H4 (cell line): ENCODE measurements at places on chromosomes 2 and 18. TPM values are rescaled to one million over a fixed set of nuclear protein-coding genes. Genes with fewer than 3 reads are reported as not detected.

GRCh38 chr2:174044556-174044955 lies 79.4 kb upstream of the SP3 start:
- DNase-seq: no peak

DNA sequence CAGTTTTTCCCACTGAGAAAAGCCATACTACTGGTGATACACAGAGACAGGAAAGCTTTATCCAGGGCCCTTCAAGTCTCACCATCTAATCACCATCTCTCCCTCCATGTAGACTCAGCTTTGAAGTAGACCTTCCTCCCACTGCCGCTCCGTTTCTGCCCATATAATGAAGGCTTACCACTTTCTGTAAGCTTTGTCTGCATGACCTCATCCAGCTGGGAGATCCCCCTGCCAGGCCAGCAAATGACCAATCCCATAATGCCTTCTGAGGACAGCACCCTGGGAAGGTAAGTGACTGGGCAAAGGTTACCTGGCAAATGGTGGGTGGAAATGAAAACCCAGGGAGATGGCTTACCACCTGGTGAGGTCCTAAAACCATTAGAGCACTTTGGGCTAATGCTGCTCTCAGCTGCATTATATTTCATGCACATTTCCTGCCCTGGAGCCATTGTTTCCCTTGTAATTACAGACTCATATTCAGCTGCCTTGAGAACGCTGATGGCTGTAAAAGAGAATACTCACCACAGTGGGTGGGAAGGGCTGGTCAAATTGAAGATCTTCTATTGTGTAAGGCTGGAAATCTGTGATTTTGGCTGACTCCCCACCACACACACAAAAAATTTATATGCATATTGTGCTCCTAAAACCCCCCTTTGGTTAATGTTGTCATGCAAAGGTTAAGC lies 350.7 kb upstream of the SYT4 start:
- DNase-seq: peak; percentile 45

GRCh38 chr2:241836292-241836691 lies 22.4 kb downstream of the PDCD1 start:
- no peak for DNase-seq

- no peak for DNase-seq
Observed at GRCh38 chr18:26547646-26548414, 523 bp downstream of the KCTD1 start.

GRCh38 chr2:43178602-43179542 lies 47.5 kb downstream of the ZFP36L2 start:
- DNase-seq: peak; percentile 87

DNA sequence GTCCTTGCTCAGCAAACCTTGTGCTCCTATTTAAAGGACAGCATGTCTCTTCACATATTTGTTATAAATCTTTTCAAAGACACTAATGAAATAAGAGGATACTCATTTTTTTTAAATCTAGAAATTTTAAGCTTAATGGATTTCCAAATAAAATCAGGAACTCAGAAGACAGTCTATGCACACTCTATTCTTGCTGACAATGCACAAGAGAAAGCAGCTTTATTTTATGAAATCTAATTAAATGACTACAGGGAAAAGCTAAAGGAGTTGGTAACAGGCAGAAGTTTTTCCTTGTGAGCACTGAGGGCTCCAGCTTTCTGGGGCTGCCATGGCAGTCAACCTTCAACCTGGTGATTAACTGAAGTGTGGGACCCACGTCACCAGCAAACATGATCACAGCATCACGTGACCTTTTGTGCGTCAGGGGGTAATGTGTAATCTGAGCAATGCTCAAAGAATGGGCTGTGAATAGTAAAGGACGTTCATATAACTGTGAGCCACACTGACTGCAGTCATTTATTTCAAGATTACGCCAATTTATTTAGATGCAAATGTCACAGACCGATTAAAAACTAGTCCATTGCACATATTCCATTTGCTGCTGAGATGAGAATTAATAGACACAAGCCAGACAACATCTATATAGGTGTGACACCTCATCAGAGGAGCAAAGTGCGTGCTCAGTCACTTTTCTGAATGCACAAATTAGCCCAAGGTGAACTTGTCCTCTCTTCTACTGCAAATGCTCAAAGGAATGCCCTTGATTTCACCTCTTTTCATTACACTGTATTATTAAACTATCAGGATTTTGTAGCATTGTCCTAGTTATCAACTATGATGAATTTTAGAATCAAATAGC lies 11.6 kb upstream of the DNER start:
- peak; percentile 40 for DNase-seq

GRCh38 chr18:46946656-46947282 lies 29.4 kb downstream of the KATNAL2 start:
- DNase-seq: no peak

- DNase-seq: no peak
Observed at GRCh38 chr18:51447351-51448342, 250.2 kb upstream of the MEX3C start.

GRCh38 chr2:203787979-203788378 lies 79.6 kb upstream of the CTLA4 start:
- no peak for DNase-seq

DNA sequence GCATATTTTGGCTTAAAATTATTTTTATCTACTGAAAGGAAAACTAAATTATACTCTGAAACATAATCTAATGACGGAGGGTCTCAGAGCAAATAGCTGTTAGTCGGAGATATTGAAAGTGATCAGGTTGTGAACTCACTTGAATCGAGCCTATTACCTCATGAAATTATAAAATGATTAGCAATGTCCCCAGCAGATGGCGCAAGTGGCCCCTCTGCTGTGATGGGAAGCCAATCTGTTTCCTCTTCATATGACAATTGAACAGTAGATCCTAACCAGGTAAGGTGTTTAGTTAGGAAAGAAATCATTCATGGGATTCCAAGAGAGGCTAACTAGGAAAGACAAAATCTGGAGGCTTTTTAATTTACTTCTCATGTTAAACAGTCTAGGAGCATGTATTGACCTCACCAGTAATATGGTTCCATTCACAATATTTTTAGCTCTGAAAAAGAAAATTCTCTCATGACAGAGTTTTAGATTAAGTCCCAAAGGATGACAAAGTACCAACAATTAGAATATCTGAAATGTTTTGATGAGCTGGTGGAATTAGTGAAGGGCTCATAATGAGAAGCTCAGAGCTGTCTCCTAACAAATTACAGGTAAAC lies 29.9 kb upstream of the MPPE1 start:
- DNase-seq: peak; percentile 48

TGFA gene
- 19.7 and 32.2 TPM in 2 replicates for total RNA-seq

RND3 gene
- 51.7 and 56.7 TPM in 2 replicates for total RNA-seq

MAP4K4 gene
- total RNA-seq: 17.8 and 26.4 TPM in 2 replicates
